ENCODE measurements at places on chromosomes 6 and 20.

- DNase-seq = no peak
These were observed 231.2 kb upstream of the ZFP64 start for GRCh38 chr20:52422574-52423336.

GRCh38 chr20:38180781-38181180 lies 15.7 kb upstream of the TGM2 start:
- no peak for DNase-seq

- DNase-seq = no peak
These were observed 384.3 kb downstream of the CDC5L start for GRCh38 chr6:44771647-44772415.

- DNase-seq = no peak
These were observed 51.2 kb upstream of the RANBP9 start for GRCh38 chr6:13762611-13763441.

- DNase-seq = no peak
These were observed 77.1 kb downstream of the FARS2 start for GRCh38 chr6:5338177-5338960.

Data from stimulated activated CD4-positive, alpha-beta T cell treated with anti-CD3 and anti-CD28 coated beads, Interleukin-1b, Interleukin-23, amount 100 ng/mL, for 4 hours (primary cell).